ENCODE measurements at places on chromosomes 1 and 21. TPM values are rescaled to one million over a fixed set of nuclear protein-coding genes. Genes with fewer than 3 reads are reported as not detected.

Gene TMEM200B
- not detected for total RNA-seq

Gene SH3BGR
- 1.0 TPM for total RNA-seq

Gene CD247
- 177 TPM for total RNA-seq

Gene STPG1
- total RNA-seq = 6.6 TPM

Gene SOX13
- 0.50 TPM for total RNA-seq

Gene GBP3
- 34.0 TPM for total RNA-seq

Gene FAM163A
- total RNA-seq = not detected

Gene CYP2J2
- 1.0 TPM for total RNA-seq

Gene AMY2B
- total RNA-seq = 7.1 TPM

Gene NRDC
- total RNA-seq = 176 TPM

Gene GLMN
- 29.9 TPM for total RNA-seq

Gene SMIM1
- total RNA-seq = not detected

Gene ZFP69
- 4.1 TPM for total RNA-seq

Gene IQGAP3
- total RNA-seq = 16.4 TPM

Gene URB2
- 20.5 TPM for total RNA-seq

Gene FCAMR
- 0.07 TPM for total RNA-seq

Gene SIM2
- not detected for total RNA-seq

Gene SLC27A3
- 24.0 TPM for total RNA-seq

Gene TTLL10
- 0.89 TPM for total RNA-seq

Gene SPATA45
- total RNA-seq = not detected

Gene GNAI3
- total RNA-seq = 9.5 TPM

Gene POU3F1
- not detected for total RNA-seq

Gene LCE3D
- not detected for total RNA-seq

Gene TNFSF4
- 1.5 TPM for total RNA-seq

Gene TRABD2B
- total RNA-seq = not detected

Gene LCE1F
- total RNA-seq = not detected

Gene PLA2G2C
- total RNA-seq = not detected

Gene PRAMEF14
- total RNA-seq = not detected

Gene RHD
- total RNA-seq = not detected

Gene LIN28A
- total RNA-seq = not detected

Gene CYP4A11
- total RNA-seq = not detected

Gene TMEM79
- total RNA-seq = 9.4 TPM

Gene KLF17
- not detected for total RNA-seq

Gene S100A2
- total RNA-seq = 0.73 TPM

Gene ALPL
- total RNA-seq = not detected

Gene GJA9
- total RNA-seq = not detected

All from T-helper 2 cell treated with Interferon-gamma antibody and Interleukin-4, amounts not matched to agents 100 ng/mL and 5 ng/mL, for 36 hours (primary cell).